ENCODE measurements at places on chromosomes 6 and 20. TPM values are rescaled to one million over a fixed set of nuclear protein-coding genes. Genes with fewer than 3 reads are reported as not detected.

GRCh38 chr20:23072892-23073586, 13.1 kb downstream of the CD93 start:
- no peak overlapping the region for H3K4me3 ChIP-seq
- H3K27me3 ChIP-seq = no peaks in the 10 kb centered on the region
- H3K27ac ChIP-seq = no peak overlapping the region
- no peaks in the 10 kb centered on the region for H3K4me1 ChIP-seq

- no peaks in the 10 kb centered on the region for H3K36me3 ChIP-seq
- H3K27ac ChIP-seq = no peak overlapping the region
- DNase-seq = peak; percentile 47
- no peaks in the 10 kb centered on the region for H3K27me3 ChIP-seq
Observed at GRCh38 chr6:15441215-15441868, 195.5 kb downstream of the JARID2 start.

GRCh38 chr20:5146871-5147592, 20.2 kb downstream of the CDS2 start:
- H3K4me3 ChIP-seq = no peak overlapping the region
- H3K4me1 ChIP-seq = no peaks in the 10 kb centered on the region
- peaks cover 3% of the 10 kb centered on the region for H3K36me3 ChIP-seq
- no peak for DNase-seq

DNA sequence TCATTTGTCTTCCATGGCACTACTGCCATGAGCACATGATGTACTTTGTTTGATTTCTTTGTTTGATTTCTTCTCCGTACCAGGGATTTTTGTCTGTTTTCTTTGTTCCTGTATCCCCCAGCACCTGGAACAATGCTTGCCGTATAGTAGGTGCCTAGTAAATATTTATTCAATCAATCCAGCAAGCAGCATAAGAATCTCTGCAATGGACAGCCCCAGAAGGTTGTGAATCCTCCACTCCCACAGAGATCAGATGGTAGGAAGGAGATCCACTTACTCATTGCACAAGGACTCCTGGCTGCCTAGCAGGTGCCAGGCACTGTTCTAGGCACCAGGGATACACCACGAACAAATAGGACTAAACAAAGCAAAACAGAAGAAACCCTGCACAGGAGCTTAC, 6.7 kb upstream of the SYNJ2 start:
- H3K27me3 ChIP-seq = no peaks in the 10 kb centered on the region
- no peaks in the 10 kb centered on the region for H3K36me3 ChIP-seq
- no peak for DNase-seq
- no peak overlapping the region for H3K27ac ChIP-seq
- H3K4me3 ChIP-seq = no peak overlapping the region
- no peaks in the 10 kb centered on the region for H3K4me1 ChIP-seq

DNA sequence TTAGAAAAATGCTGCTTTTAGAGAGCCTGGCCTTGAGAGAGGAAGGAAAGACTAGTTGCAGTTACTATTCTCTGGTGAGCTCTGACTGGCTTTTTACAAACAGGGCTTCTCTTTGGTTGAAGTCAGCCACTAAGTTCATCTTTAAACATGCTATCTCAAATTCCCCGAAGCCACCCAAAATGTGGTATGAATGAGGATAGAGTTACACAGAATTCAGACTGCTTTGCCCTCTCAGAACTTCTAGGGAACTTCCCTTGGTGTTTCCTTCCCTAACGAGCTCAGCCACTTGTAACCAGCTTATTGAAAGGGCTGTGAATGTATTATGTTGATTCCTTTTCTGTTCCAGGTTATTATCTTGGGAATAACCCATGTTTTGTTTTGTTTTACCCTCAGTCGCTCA, 73.5 kb downstream of the EFHC1 start:
- H3K4me3 ChIP-seq = no peak overlapping the region
- no peaks in the 10 kb centered on the region for H3K27me3 ChIP-seq
- DNase-seq = no peak
- H3K36me3 ChIP-seq = no peaks in the 10 kb centered on the region

Gene THBD
- total RNA-seq = 0.03 TPM

Gene NAPB
- 7.1 TPM for total RNA-seq
